ENCODE measurements at places on chromosomes 16 and 17.

DNA sequence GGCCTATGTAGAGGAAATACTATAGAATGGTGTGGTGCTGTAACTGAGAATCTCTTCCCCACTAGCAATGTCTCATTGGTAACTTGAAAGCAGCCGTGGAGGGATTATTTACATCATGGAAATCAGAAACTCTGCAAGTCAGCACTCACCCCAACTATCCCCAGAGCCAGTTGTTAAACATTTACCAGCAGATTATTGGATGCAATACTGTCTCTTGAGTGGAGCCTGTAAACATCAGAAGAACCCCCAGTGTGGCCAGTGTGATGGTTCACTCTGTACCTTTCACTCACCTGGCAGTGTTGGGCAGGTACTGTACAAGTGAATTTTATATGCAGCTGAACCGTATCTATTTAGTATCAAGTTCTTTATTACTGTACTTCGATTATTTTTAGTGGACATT, 299.8 kb upstream of the SALL1 start:
- no peak for DNase-seq

DNA sequence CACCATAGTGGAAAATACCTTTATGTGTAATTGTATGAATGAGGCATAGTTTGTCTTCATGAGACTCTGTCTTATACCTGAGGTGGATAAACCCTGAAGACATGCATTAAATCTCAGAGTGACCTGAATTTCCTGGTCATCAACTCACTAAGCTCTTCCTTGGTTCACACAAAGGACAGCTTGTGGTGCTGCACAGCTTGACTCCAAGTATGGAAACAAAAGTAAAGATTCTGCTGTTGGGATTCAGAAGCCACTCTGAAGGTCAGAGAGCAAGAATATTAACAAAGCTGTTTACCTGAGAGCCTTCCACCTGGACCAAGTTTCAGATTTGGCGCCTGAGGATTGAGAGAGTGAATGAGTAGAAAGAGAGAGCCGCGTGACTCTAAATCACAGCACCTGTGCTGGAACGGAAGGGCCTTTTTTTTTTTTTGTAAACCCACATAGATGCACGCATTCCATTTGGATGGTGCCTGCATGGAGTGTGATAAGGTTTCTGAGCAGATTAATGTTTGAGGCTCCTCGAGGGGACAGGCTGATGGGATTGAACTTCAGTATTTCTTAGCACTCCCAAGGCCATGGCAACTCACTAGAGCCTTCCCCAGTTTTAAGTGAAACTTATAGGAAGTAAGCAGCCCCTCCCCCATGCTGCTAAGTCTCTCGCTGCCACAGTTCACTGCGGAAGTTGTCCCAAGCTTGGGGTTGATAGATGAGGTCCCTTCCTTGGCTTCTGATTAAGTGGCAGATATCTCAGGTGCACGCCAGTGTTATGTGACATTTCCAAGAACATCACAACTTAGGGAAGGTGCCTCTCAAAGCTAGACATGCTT, 28.7 kb downstream of the CALB2 start:
- no peak for DNase-seq

DNA sequence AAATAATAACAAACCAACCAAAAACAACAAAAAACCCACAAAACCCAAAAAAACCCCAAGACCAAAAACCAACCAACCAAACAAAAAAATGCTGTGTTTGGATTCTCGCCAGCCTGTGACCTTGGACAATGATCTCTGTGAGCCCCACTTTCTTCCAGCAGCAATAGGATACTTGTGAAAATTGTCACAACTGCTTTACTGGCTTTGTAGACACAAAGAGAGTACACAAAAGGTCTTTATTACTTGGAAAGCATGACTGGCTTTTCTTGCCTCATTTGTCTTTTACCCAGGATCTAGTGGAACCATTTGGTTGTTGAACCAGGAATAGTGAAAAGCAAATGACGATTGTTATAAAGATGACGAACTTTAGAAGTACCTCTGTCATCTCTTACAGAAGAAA, 256.6 kb downstream of the UTP18 start:
- DNase-seq = no peak

- no peak for DNase-seq
Measured at GRCh38 chr17:57048096-57048495, 37.0 kb upstream of the AKAP1 start.

DNA sequence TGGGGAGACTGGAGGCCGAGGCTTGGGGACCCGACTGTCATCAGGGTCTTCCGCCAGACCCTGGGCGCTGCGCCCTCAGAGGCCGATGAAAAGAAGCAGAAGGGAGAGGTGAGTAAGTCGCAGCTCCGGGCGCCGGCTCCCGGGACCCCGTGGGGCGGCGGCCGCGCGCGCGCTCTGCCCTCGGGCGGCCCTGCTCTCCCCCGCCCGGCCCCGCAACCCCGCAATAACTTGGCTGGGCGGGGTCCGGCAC, 392 bp upstream of the ABHD15 start:
- DNase-seq = no peak

DNA sequence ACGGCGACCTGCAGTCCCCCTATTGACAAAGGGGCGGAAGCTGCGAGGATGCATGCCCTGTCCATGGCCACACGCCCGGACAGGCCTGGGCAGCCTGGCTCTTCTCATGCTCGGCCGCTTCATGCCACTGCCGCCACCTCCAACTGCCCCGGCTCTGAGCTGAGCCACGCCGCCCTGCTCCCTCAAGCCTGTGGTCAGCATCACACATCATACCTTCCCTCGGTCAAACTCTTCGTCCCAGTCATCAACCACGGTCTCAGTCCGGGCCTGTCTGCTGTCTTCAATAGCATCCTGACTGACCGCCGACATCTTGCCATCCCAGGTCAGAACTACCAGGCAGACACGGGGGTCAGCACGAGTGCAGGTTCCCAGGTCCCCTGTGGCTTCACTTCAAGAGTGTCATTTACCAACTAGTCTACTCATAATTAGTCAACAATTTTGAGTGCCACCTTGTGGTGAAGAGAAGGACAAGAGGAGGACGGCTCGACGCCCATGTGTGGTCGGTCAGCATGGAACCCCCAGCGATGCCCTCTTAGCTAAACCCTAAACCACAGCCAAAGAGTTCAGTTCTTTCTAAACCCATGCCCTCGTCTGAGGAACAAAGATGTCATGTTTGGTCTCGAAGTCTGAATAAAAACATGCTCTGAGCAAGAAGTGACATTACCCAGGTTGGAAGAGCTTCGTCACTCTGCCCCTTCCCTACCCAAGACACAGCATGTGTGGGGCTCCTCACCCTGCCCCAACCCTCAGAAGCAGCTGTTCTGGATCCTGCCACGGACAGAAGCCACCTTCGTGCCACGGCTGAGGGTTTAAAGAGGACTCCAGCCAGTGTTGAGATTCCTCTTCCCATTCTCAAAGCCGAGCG, 16.9 kb upstream of the CYTH1 start:
- DNase-seq = no peak

GRCh38 chr17:15651583-15652110, 32.1 kb upstream of the FBXW10B start:
- DNase-seq = peak; percentile 59

DNA sequence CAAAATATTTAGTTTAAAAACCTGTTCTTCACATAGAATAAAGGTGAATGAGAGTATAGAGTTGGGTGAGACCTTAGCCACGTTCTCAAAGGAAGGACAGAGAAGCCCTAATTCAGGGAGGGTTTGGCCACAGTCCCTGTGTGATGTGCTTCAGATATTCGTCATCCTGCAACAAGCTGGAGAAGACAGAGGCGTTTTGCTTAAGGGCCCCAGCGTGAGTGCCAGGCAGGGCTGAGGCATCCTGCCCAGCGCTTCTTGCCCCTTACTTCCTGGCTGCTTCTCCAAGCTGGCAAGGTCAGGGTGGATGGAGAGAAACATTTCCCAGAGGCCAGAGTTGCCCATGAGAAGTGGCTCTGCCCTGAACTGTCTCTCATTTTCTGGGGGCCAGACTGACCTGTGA, 46.9 kb downstream of the AXIN2 start:
- DNase-seq = no peak

- no peak for DNase-seq
Measured at GRCh38 chr16:69874271-69874670, 76.9 kb upstream of the CLEC18A start.

GRCh38 chr17:7177191-7177953, 1.8 kb downstream of the ASGR1 start:
- peak; percentile 84 for DNase-seq

- no peak for DNase-seq
Measured at GRCh38 chr16:28987170-28987853, 2.5 kb downstream of the LAT start.

DNA sequence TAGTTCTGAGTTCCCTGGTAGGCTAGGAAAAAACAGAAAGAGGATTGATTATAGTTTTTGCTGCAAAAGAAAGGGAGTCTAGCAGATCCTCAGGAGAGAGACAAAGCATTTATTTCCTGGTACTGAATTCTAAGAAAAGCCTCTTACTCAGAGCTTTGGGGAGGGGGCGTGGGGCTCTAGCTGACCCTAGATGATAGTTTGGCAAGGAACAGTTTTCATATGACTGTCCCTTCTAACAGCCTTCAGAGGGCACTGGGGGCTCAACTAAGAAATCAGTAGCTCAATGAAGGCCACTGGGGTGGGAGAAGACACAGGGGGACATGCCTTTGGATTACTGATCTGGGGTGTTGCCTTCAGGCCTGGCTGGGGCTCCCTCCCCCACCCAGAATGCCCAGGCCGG, 4.0 kb downstream of the CA7 start:
- peak; percentile 40 for DNase-seq
